AG08396 (cell line): ENCODE measurements at places on chromosomes 16 and 17.

DNA sequence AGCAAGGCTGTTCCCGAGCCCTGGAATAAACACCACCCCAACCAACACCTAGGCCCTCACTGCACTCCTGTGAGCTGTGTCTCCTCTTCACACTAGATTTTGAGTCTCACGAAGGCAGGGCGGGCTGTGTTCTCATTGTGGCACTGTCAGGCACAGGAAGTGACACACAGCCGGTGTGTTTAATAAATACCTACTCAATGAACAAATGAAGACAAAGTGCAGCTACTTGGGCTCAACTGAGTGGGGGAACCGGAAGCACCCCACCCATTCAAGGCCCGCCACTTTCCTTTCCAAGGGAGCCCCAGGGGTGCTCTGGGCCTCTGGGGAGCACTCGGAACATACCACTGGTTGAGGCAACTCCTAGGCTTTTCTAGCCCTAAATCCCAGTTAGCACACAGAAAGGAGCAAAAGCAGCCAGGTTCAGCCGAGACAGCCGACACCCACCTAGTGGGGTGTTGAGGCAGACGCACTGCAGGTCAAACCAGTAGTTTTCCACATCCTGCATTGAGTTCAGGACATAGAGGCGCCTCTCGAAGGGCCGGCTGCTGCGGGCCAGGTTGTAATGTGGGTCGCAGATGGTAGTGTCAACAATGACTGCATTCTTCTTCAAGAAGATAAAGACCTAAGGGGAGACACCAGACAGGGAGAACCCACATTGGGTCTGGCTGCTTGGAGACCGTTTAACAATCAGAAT lies 57.7 kb downstream of the GTF3C1 start:
- DNase-seq, result no peak

GRCh38 chr16:8923199-8923598 lies 40.5 kb downstream of the USP7 start:
- no peak for DNase-seq

GRCh38 chr17:68539548-68540467 lies 27.6 kb downstream of the PRKAR1A start:
- no peak for DNase-seq

GRCh38 chr16:81558444-81559175 lies 114.0 kb downstream of the CMIP start:
- no peak for DNase-seq

- no peak for DNase-seq
Measured at GRCh38 chr16:21659124-21659523, 4.6 kb upstream of the OTOA start.

DNA sequence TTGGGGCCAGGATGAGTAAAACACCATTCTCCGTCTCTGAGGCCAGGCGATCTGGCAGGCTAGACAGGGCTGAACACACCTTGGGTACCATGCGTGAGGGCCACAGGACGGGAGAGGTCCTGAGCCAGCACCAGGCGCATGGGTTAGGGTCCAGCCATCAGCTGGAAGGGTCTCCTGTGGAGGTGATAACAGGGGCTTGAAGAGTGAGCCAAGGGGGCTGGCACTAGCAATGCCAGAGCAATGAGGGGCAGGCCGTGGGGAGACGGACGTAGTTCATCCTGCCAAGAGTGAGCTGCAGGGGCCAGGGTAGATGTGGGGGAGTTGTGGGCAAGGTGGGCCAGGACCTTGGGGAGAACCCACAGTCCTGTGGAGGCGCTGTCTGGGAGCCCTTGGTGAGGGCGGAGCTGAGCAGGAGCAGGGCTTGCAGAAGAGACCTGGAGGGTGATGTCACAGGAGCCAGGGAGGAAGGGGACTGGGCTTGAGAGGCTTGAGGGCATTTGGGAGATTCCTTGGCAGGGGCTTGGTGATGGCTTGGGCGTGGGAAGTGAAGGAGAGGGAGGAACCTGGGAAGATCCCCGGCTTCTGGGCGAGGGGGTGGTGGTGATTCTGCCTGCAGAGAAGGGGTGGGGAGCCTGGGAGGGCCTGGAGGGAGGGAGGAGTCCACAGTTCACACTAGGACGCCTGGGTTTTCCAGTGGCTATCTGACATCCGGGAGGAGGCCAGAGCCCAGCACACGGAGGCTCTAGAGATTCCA lies 6.3 kb upstream of the NPTX1 start:
- DNase-seq, result no peak

- DNase-seq, result no peak
Measured at GRCh38 chr17:65455154-65455971, 106.1 kb downstream of the AXIN2 start.

- peak; percentile 85 for DNase-seq
Measured at GRCh38 chr16:4693956-4694641, 737 bp downstream of the NUDT16L1 start.

DNA sequence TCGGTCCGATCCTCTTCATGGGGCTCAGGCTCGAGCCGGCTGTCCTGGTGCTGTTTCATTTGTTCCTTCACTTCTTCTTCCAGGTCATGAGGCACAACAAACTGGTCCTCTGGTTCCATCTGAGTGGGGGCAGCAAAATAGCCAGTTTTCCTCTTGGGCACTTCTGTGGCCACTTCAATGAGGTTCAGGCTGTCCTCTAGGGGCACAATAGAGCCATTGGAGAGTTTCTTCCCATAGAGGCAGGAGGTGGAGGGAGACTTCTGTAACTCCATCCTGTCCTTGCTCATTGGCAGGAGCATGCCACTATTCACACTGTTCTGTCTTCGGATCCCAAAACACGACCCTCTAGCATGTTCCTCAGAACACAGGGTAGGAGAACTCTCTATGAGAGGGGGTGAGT lies 22.9 kb downstream of the MARVELD3 start:
- DNase-seq, result no peak

- peak; percentile 28 for DNase-seq
Measured at GRCh38 chr16:15897834-15898254, 9.4 kb upstream of the CEP20 start.

DNA sequence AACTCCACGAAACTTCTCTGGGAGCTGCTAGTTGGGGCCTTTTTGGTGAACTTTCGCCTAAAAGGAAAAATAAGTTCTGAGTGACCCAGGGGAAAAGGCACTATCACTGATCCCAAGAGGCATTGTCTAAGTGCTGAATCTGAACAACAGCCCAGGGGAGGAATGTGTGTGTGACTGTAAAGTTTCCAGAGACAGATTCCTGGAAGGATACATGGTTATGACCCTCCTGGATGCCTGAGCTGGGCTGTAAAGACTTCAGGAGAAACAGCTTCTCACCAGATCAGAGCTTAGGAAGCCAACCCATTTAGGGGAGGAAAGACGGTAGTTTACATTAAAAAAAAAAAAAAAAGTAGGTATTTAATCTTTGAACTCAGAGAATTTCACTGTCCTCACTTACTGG lies 20.2 kb downstream of the HIGD1B start:
- DNase-seq, result no peak

GRCh38 chr17:69060822-69061221 lies at the start of gene ABCA9:
Gene ABCA9 (minus strand): TSS chr17:69060927. CDS start chr17:69051126, 9,801 bp downstream.
- DNase-seq, result no peak

DNA sequence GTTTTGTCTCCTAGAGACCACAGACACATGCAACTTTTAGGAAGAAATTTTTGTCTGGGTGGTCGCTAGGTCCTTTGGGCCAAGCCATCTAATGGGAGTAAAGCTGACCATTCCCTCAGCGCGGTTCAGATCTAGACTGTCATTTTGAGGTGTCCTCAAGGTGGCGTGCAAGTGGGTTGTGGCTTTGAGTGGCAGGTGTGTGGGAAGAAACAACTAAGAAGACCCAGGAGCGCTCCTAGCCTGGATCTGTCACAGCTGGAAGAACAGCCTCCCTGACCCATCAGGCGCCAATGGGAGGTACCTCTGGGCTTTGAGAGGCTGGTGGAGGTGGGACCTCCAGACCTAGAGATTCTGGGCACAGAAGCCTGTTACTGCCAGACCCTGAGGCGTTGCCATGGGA lies 645.1 kb downstream of the KCNJ18 start:
- DNase-seq, result no peak

- DNase-seq, result peak; percentile 79
Measured at GRCh38 chr17:20063665-20064648, 54.8 kb downstream of the SPECC1 start.

GRCh38 chr16:16109453-16110110 lies 113.7 kb downstream of the ABCC6 start:
- DNase-seq, result no peak

GRCh38 chr16:29310852-29311314 lies 95.6 kb downstream of the NPIPB11 start:
- DNase-seq, result peak; percentile 57

- no peak for DNase-seq
Measured at GRCh38 chr16:19696961-19697360, 21.1 kb downstream of the KNOP1 start.

- DNase-seq, result no peak
Measured at GRCh38 chr17:32117399-32117798, 24.9 kb upstream of the RHOT1 start.

DNA sequence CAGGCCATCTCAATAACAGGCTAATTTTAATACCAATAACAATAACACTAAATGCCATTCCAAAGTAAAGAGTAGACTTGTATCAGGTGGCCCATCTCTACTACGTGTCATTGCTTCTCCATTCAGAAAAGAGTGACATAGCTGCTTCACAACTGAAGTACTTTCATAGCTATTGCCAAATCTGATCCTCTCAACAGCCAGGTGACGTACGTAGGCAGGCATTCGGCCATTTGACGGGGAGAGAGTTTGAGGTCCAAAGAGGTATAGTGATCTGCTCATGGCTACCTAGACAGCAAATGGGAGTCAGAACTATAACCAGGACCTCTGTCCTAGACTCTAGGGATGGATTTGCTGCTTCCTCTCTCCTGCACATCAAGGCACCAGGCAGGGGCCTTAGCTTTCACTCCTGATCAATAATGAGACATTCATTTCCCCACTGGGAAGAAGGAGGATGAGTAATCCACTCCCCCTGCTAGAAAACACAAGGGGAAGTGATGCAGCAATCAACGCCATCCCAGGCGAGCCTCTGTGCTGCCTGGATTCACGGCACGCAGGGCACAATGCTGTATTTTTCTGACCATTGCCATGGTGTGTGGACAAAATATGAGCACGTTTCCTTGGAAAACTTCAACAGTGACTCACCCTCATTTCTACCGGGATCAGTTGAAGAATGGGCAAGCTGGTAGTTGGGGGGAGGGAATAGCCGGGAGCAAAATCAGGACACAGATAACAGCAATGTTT lies 80.9 kb downstream of the SPACA3 start:
- DNase-seq, result no peak

GRCh38 chr17:38587947-38588787 lies 17.6 kb downstream of the SRCIN1 start:
- no peak for DNase-seq

DNA sequence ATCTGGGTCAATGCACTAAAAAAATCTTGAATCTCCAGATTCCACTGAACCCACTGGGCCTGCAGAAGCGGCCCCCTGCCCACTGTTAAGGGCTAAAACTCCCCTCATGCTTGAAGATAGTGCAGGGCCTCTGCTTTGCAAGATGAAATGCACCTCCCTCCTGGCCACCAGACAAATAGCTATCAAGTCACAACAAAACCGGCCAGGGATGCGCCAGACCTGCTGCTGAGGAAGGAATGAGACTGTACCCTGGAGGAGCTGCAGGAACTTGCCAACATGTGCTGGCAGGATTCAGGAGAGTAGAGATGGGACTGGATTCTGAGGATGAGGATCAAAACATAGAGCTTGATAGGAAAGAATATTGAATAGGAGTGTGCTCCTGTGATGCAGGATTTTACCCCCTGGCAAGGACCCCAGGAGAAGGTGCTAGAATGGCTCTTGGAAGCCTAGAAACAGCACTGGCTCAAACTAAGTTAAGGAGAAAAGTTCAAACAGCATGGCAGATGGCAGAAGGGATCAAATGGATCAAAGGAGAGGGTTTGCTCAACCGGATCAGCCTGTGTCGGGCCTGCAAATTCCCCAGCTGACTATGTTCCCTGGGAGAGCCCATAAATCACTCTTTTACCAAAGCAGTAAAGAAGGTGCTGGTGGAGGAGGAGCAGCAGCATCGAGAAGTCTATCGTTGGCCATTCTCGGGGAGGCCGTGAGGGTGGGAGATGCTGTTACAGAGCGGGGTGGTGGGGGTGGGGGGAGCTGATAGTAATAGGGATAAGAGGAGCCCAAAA lies 27.2 kb upstream of the XYLT2 start:
- no peak for DNase-seq

DNA sequence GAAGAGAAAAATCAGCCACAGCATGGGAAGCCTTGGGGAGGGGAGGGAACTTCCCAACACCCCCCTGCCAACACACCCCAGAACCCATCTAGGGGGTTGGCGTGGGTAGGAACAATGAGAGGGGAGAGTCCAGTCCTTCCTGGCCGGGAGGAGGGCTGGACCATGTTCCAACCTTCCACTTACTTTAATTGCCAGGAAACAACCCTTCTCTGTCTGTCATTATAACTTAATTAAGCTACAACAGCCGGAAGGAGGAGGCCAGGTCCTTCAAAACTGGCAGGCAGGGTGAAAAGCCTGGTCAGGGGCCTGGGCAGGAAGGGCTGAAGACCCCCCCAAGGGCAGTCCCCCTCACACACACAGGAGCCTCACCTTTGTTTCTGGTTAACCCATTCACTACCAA lies 447.0 kb downstream of the SOX9 start:
- DNase-seq, result no peak

- DNase-seq, result no peak
Measured at GRCh38 chr17:37475731-37476420, 13.8 kb upstream of the DUSP14 start.

DNA sequence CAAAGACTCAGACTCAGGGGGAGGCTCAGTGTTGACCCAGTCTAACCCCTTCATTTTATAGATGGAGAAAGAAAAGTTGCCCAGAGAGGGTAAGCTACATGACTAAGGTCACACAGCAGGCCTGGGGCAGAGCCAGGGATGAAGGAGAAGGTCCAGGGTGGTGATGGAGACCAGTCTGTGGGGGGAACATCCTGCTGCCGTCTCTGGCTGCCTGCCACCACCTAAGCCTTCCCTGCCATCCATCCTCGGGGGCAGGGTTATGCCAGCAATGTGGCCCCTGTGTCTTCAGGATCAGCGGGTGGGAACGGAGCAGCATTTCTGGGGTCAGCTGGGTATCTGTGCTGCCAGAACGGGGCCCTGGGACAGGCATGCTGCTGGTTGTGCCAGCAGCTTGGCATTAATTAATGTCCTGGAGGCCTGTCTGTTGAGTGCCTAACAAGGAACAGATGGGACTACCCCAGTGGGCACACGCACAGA lies 5.5 kb downstream of the DOK4 start:
- no peak for DNase-seq

- DNase-seq, result peak; percentile 91
Measured at GRCh38 chr17:50425682-50426471, at the start of gene ACSF2. Gene ACSF2 (plus strand): TSS chr17:50426218. CDS start chr17:50426262, 44 bp downstream.

GRCh38 chr17:45170931-45171337 lies 9.3 kb downstream of the HEXIM2 start:
- DNase-seq, result peak; percentile 83

DNA sequence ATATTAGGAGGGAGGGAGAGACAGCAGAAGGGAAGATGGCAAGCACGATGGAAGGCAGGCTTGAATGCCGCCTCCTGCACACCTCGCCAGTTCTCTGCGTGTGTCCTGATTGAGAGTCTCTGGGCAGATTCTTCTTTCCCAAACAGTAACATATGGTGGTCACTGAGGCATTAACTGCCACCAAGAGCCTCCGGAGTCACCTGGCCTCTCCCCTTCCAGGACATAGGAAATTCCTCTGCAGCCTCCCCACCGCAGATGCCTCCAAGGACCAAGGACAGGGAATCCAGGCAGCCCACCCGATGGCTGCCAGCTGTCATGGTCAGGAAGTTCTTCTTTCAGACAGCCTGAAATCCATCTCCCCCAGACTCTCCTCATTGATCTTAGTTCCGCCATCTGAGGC lies 149.3 kb downstream of the ENGASE start:
- no peak for DNase-seq
